ENCODE measurements at places on chromosomes 3 and 15.
A peak's percentile ranks its signal among the peaks of the same experiment; 100 is the strongest.

DNA sequence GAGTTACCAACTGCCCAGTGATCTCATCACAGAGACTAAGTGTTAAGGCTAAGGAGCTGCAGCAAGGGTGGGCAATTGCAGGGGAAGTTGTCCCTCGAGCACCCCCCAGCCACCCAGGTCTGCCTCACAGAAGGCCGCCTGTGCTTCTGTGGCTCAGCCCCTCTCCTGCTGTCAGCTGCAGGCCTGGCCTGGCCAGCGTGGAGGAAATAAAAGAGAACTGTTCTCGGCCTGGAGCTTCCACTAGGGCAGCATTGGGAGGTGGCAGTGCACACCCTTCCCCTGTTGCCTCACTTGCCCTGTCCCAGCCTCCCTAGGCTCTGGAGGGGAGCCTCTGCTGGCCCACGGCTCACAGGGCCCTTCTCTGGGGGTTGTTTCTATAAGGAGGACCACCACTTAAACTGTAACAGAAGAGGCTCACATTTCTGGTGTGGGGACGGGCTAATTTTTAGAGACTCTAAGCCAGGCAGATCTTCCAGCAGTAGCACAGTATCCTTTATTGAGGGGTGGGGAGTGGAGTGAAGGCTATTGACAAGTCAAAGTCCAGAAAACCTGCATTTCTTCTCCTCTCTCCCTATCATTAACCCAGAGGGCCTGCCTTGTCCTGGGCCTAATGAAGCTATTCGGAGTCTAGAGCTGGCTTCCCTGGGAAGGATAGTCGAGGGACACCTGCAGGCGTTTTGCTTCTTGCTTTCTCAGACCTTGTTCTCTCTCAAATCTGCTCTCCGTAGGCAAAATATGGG is 75.6 kb upstream of the ADPGK start:
- no peak for DNase-seq

DNA sequence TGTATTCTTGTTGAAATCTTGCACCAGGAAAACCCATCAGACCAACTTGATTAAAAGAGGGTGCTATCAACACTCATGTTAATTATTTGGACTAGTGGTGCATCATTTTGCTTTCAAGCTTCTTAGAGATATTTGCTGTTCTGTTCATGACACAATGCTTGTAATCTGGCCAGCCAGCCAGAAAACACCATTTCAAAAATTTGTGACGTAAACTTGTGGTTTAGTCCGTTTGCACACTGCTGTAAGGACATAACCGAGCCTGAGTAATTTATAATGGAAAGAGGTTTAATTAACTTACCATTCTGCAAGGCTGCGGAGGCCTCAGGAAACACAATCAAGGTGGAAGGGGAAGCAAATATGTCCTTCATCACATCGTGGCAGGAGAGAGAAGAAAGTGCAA is 374.3 kb upstream of the TGFBR2 start:
- DNase-seq: no peak

DNA sequence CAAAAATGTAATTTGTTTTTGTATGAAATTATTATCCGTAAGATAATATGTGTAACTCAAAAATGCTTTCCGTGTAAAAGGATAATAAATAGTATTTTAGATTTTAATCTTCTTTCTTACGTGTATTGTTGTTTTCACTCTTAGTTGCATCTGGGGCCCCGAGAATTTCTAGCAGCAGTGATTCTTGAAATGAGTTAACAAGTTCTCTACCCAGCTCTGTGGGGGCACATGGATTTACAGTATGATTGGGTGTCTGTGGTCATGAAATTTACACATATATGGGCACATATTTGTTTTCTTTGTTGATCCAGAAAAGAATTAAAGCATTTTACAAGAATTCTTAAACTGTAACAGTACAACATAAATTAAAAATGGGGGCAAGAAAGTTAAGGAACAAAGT is 145.9 kb upstream of the LRRFIP2 start:
- no peak for DNase-seq

DNA sequence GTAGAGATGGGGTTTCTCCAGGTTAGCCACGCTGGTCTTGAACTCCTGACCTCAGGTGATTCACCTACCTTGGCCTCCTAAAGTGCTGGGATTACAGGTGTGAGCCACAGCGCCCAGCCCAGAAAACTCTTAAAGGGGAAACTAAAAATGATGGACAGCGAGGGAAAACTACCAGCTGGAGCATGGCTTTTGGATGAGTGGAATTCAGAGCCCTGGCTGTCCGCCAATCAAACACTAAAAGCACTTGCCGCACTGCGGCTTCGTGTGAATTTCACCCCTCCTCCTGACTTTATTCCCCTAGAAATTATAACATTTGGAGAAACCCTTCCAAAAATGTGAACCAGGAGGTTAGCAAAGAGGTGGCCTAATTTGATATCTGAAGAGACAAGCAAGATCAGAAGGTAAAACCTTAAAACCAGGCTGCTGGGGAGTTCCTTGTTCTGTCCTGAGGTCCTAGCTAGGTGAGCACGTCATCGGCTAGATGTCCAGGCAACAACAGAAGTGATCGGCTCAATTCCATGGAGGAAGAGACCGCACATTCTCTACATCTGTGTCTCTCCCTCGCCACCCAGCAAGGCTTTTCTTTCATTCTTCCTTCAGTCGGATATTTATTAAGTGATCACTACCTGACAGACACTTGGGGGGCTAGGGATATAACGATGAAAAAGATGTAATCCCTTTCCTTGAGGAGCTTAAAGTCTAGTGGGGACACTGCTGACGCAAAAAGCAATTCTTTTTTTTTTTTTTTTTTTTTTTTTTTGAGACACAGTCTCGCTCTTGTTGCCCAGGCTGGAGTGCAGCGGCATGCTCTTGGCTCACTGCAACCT is 1.7 kb downstream of the TM4SF19 start:
- no peak for DNase-seq

DNA sequence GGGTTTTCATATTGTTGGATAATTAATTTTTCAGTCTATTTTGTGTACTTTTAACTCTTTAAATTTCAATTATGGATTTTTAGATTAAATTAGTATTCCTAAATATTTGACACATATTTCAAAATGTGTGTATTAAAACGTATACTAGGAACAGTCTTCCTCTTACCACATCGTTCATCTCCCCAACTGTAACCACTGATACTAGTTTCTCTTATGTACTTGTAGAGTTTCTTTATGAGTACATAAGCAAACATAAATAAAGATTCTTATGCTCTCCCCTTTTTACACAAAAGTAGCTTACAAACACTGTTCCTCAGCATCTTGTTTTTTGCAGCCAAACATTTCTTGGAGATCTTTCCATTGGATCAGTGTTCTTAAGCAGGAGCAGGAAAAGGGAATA is 45.9 kb downstream of the CMSS1 start:
- no peak for DNase-seq

- no peak for DNase-seq
Observed at GRCh38 chr15:59605994-59606393, 5.6 kb upstream of the GCNT3 start.

DNA sequence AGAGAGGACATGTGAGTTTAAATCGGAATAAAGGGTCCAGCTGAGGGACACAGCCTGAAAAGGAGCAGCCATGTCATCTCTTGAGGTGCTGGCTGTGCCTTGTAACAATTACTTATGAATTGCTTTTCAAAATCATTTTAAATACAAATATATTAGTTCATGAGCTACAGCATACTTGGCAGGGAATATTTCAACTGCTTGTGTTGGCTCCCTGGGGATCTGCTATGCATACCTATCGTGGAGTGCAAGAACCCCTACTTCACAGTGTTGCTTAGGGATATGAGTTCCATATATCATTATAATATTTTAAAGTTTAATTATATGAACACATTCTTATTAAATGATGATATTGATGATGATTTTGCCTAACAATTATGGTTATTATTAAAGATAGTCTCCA is 19.1 kb upstream of the P2RY14 start:
- no peak for DNase-seq

- DNase-seq: no peak
Observed at GRCh38 chr15:68492855-68493254, 60.9 kb upstream of the ITGA11 start.

GRCh38 chr3:87082796-87083440 is 92.0 kb upstream of the VGLL3 start:
- peak; percentile 10 for DNase-seq

Data from neural crest cell (in vitro differentiated cells).